ENCODE measurements at places on chromosomes 3 and 15. TPM values are rescaled to one million over a fixed set of nuclear protein-coding genes. Genes with fewer than 3 reads are reported as not detected.

Gene CNTN4
- 2.6 TPM for total RNA-seq

Gene SCAANT1
- total RNA-seq, result not detected

Gene LXN
- 32.6 TPM for total RNA-seq

Gene GLDN
- 0.29 TPM for total RNA-seq

Gene NMB
- 0.66 TPM for total RNA-seq

Gene LAMB2
- 395 TPM for total RNA-seq

Gene VWA5B2
- not detected for total RNA-seq

Gene PLSCR1
- 42.5 TPM for total RNA-seq

Gene SLC24A5
- not detected for total RNA-seq

Gene LRRC15
- 0.22 TPM for total RNA-seq

Gene PAQR5
- 4.8 TPM for total RNA-seq

Gene ALCAM
- total RNA-seq, result 171 TPM

Gene TTC23
- total RNA-seq, result 27.8 TPM

Gene KLHL40
- total RNA-seq, result not detected

Gene TRANK1
- total RNA-seq, result 10.7 TPM

Gene CHMP2B
- total RNA-seq, result 32.8 TPM

Gene RHOA
- 748 TPM for total RNA-seq

Gene CLDN16
- total RNA-seq, result 0.22 TPM

Gene CADM2
- total RNA-seq, result not detected

Gene GOLGA8S
- total RNA-seq, result not detected

Gene KCNMB2
- not detected for total RNA-seq

Gene DAG1
- total RNA-seq, result 62.4 TPM

Gene COPB2
- total RNA-seq, result 228 TPM

Gene VGLL3
- total RNA-seq, result 27.6 TPM

Gene WWTR1
- 41.1 TPM for total RNA-seq

Gene BRK1
- total RNA-seq, result 79.9 TPM

Gene ZMYND10
- total RNA-seq, result 0.22 TPM

Gene HOMER2
- 2.0 TPM for total RNA-seq

Gene ARRDC4
- 2.8 TPM for total RNA-seq

Gene NOX5
- total RNA-seq, result 0.22 TPM

Gene P2RY13
- not detected for total RNA-seq

Gene HHATL
- not detected for total RNA-seq

Gene ZSCAN29
- total RNA-seq, result 25.5 TPM

Gene LPCAT4
- 5.7 TPM for total RNA-seq

Gene ELL3
- 0.44 TPM for total RNA-seq

Gene NEIL1
- total RNA-seq, result 0.86 TPM
